ENCODE measurements at places on chromosomes 3 and 15. TPM values are rescaled to one million over a fixed set of nuclear protein-coding genes. Genes with fewer than 3 reads are reported as not detected.

The CCR1 gene
- total RNA-seq = 0.90 TPM

DNA sequence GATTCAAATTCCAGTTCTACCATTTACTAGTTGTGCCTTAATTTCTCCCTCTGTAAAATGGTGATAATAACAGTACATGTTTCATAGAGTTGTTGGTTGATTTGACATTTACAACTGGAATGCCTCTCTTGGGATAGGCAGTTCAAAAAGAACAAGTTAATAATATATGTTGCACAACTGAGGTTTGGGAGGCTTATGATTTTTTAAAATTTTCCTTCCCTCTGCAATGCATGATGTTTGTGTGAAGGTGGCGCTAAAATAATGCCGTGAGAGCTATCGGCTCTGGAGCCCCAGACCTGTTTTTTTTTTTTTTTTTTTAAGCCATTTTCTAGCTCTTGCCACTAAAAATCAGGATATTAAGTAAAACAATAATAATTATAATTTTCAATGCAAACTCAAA, 18.6 kb downstream of the DNAJB11 start:
- DNase-seq = peak; percentile 56

DNA sequence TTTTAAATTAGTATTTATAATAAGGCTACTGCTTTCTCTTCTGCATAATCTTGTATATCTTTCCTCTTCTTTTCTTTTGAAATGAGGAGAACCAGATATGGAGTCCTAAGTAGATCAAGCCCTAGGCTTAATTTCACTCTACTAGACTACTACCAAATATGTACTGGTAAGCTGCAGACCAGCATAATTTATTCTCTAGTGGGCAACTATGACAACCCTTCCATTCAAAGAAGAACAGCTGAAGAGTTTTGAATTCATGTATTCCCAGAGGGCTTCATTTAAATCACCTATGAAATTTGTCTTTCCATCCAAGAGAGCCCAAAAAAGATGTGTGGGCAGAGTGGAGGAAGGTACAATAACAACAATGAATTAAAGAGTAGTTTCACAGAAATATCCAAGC, 10.0 kb downstream of the RAD18 start:
- DNase-seq = no peak

- peak; percentile 4 for DNase-seq
Observed at GRCh38 chr15:61186905-61187741, 42.0 kb downstream of the RORA start.

All from fibroblast of the aortic adventitia (primary cell).